Liver (tissue), 10 donors: ENCODE measurements at places on chromosomes 11 and 22. TPM values are rescaled to one million over a fixed set of nuclear protein-coding genes. Genes with fewer than 3 reads are reported as not detected.

DNA sequence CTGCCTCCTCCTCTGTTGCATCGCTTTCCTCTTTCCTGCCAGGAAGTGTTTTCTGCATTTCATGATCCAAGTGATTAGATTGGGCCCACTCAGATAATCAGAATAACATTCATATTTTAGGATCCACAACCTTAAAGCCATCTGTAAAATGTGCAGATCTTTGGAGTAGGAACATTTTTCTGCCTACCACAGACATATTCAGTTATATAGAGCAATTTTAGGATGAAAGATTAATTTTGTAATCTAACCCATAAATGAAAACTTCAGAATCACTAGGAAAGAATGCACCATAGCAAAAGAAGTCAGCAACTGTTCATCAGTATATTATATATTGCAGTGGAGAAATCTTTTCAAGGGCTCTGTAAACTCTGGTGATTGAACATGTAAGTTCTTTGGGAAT is 659.9 kb upstream of the LUZP2 start:
- no peaks in the 10 kb centered on the region for H3K4me1 ChIP-seq
- no peak overlapping the region for H3K27ac ChIP-seq
- no peaks in the 10 kb centered on the region for H3K36me3 ChIP-seq
- H3K27me3 ChIP-seq: no peaks in the 10 kb centered on the region

Gene TRIM48
- polyA plus RNA-seq: not detected

DNA sequence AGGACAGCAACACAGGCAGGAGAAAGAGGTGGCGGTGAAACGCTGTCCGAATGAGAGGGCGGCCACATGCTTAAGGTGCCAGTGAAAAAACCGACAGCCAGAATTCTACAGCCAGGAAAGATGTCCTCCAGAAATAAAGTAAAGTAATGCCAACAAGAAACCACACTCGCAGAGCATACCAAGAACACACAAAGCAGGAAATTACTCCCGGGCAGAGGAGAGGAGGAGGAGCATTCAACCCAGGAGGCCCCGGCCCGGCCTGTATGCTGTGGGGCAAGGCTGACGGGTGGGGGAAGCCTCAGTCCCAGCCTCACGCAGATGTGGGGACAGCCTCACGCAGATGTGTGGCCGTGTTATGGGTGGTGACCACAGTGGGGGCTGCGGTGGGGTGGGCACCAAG is 28.0 kb downstream of the CHID1 start:
- H3K36me3 ChIP-seq: peaks cover 8% of the 10 kb centered on the region
- DNase-seq: no peak
- H3K4me1 ChIP-seq: no peaks in the 10 kb centered on the region

DNA sequence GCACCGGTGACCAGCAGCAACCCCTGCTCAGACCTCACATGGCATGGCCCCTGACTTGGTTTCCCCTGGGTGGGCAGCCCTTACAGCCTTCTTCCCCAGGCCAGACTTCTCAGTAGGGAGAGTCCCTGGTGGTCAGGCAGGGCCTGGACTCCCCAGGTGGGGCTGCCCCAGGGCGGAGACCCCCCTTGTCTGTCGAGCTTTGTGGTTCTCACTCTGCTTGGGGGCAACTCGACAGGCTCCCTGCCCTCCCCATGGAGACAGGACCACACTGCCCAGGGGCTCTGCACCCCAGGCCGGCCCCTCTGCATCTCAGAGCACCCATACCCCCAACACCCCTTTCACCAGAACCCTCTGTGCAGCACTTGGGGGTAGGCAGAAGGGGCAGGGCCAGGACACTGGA is 87.7 kb downstream of the MORC2 start:
- H3K27me3 ChIP-seq: no peaks in the 10 kb centered on the region
- no peak overlapping the region for H3K27ac ChIP-seq
- no peak for DNase-seq
- no peaks in the 10 kb centered on the region for H3K36me3 ChIP-seq
- no peak overlapping the region for H3K4me3 ChIP-seq

Gene SMDT1
- 70.9 TPM for polyA plus RNA-seq

Gene TBX10
- 0.43 TPM for polyA plus RNA-seq

GRCh38 chr22:20783844-20784723 is 10.2 kb downstream of the SERPIND1 start:
- DNase-seq: no peak
- no peaks in the 10 kb centered on the region for H3K27me3 ChIP-seq
- H3K27ac ChIP-seq: peak overlapping the region; percentile 90

Gene GLYAT
- polyA plus RNA-seq: 78.2 TPM

DNA sequence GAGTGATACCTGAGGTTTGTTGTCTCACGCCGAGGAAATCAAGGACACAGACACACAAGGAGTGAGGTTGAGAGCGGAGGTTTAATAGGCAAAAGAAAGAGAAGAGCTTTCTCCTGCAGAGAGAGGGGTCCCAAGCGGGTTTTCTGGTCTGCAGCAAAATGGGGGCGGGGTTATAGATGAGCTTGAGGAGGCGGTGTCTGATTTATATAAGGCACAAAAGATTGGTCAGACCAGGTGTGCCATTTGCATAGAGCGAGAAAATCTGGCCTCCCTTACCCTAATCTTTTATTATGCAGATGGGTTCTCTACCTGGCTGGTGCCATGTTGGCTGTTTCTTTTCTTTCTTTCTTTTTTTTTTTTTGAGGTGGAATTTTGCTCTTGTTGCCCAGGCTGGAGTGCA is 11.8 kb downstream of the C11orf96 start:
- no peaks in the 10 kb centered on the region for H3K27me3 ChIP-seq
- DNase-seq: no peak
- H3K27ac ChIP-seq: no peak overlapping the region
- no peaks in the 10 kb centered on the region for H3K4me1 ChIP-seq

Gene OR5M11
- polyA plus RNA-seq: not detected
